Inflammatory macrophage treated with lipopolysaccharide for 1 hour (primary cell): ENCODE measurements at places on chromosomes 5 and 9.

DNA sequence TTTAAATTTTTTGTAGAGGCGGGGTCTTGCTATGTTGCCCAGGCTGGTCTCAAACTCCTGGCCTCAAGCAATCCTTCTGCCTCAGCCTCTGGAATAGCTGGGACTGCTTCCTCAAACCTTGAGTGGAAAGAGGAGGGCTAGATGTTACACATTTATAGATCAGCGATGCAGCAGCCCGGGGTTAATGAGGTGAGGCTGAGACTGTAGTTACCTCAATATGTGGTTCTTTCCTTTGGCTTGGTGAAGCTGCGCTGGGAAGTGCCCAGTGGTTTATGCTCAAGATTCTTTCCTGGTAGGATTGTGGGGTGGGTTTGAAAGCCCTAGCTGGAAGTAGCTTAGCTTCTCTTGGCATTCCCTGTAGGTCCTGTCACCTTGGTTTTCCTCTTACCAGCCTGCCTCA, 22.5 kb downstream of the ZNF618 start:
- DNase-seq = no peak

- no peak for DNase-seq
Observed at GRCh38 chr9:109476642-109477257, 21.4 kb downstream of the PTPN3 start.

- no peak for DNase-seq
Observed at GRCh38 chr9:113886026-113886369, 9.9 kb downstream of the ZNF618 start.

GRCh38 chr9:74800226-74800625, 87.5 kb downstream of the TRPM6 start:
- no peak for DNase-seq

DNA sequence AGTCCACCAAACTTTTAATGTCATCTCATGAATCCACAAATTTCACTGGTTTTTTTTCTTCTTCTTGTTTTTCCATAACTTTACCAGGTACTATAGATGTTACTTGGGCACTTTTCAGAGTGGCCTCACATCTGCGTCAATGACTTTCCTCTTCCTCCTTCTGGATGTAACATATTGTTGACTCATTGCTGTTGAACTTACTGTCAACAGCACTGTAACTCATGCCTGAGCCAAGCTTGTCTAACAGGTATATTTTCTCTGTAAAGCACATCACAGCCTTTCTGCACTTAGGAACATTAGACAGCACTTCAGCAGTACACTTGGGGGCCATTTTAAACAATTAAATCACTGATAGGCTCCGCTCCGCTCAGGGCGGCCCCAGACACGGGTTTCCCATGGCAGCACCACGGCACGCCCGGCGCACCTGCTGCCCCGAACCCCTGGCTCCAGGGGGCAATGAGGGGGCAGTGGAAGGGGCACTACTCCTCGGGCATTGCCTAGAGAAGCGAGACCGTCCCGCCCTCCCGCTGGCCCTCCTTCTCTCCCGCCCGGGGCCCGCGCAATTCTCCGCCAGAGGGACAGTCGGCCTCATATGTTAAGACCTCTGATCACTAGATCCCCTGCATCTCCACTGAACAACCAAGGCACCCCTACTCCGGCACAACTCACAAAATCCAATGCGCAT, 41.9 kb upstream of the SPATA31C2 start:
- DNase-seq = peak; percentile 12

DNA sequence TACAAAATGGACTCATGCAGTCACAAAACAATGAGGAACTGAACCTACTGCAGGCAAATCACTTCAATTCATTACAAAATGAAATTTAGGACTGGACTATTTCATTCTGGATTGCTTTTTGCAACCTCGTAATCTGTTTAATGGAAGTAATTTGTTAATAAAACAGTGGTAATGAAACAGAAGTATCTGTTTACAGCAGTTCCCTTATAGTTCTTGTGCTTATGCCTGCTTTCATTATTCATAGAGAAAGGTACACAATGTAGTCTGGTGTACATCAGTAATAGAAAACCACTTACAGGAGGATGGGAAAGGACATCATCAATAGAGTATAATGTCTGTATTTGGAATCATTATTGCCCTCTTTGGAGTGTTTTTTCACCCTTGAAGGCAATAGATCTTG, 389.2 kb upstream of the NUDT12 start:
- DNase-seq = no peak

GRCh38 chr5:36180556-36181350, 28.8 kb downstream of the SKP2 start:
- DNase-seq = no peak

DNA sequence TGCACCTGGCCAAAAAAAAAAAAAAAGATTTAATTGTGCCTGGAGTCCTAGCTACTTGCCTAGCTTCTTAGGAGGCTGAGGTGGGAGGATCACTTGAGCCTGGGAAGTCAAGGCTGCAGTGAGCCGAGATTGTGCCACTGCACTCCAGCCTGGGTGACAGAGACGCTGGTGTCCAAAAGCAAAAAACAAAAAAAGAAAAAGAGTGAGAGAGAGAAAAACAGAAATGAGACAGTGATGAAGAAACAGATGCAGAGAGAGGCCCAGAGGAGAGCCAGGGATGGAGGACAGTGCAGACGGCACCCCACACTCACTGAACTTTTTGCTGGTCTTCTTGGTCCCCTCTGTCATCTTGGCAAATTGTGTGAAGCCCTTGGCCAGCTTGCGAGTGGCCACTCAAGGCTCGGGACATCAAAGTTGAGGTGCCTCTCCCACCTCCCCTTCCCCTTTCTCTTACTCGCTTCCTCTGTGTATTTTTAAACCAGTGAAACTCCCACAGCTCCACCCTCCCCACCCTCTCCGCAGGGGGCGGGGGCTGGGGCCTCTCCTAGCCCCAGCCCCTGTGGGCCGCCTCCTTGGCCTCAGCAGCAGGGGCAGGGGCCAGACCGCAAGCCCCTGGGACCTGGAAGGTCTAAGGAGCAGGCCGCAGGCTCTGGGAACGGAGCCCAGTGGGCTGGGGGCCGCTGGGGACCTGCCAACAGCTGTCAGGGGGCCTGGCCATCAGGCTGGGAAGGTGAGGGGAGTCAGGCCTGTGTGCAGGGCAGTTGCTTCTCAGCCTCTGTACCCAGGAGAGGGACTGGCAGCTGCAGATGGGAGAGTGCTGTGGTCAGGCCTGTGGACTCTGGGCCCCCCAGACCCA, at the start of gene SH2D3C:
Gene SH2D3C (minus strand): TSS at position 387 of the 856 bp plus-strand sequence. CDS start 39 bp downstream, at position 348.
- DNase-seq = peak; percentile 45

GRCh38 chr9:135294836-135295235, 184.7 kb upstream of the PPP1R26 start:
- no peak for DNase-seq

- no peak for DNase-seq
Observed at GRCh38 chr5:90022711-90023053, 386.9 kb downstream of the CETN3 start.

DNA sequence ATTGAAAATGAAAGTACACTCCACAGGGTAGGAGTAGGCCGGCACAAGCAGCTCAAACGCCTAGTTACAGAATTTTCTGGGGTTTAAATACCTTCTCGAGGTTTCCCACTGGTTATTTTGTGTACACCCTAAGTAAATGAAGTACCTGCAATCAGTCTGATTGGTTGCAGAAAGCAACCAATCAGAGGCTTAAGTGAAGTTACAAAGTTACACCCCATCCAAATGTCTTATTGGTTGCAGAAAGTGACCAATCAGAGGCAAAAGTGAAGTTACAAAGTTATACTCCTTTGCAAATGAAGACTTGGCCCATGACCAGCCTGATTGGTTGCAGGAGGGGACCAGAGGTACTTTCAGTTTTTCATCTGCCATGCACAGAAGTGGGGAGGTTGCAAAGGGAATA, 33.2 kb upstream of the ERAP2 start:
- no peak for DNase-seq

DNA sequence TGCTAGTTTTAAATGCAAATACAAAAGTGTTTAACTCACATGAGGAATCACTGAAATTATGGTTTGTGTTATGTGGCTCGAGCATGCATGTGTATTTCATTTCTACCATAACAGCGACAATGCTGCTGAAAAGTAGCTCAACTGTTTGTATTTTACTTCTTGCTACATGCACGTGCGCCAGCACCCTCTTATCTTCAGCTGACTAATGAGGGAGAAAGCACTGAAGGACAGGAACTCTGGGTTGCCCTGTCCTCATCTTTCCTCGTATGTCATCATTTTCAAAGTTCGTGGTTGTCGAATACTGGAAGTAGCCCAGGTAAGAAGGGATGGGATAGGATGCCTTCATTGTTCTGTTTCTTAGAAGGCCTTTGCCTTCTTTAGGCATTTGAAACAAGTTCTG, 120.3 kb downstream of the SYK start:
- no peak for DNase-seq

GRCh38 chr9:109923471-109923760, 143.4 kb downstream of the PALM2AKAP2 start:
- DNase-seq = no peak
